GM23338 (cell line): ENCODE measurements at places on chromosomes 4 and X. TPM values are rescaled to one million over a fixed set of nuclear protein-coding genes. Genes with fewer than 3 reads are reported as not detected.

The SPIN2A gene
- 1.4 and 2.6 TPM in 2 replicates for total RNA-seq

The PABPC4L gene
- total RNA-seq: 4.6 and 5.0 TPM in 2 replicates

DNA sequence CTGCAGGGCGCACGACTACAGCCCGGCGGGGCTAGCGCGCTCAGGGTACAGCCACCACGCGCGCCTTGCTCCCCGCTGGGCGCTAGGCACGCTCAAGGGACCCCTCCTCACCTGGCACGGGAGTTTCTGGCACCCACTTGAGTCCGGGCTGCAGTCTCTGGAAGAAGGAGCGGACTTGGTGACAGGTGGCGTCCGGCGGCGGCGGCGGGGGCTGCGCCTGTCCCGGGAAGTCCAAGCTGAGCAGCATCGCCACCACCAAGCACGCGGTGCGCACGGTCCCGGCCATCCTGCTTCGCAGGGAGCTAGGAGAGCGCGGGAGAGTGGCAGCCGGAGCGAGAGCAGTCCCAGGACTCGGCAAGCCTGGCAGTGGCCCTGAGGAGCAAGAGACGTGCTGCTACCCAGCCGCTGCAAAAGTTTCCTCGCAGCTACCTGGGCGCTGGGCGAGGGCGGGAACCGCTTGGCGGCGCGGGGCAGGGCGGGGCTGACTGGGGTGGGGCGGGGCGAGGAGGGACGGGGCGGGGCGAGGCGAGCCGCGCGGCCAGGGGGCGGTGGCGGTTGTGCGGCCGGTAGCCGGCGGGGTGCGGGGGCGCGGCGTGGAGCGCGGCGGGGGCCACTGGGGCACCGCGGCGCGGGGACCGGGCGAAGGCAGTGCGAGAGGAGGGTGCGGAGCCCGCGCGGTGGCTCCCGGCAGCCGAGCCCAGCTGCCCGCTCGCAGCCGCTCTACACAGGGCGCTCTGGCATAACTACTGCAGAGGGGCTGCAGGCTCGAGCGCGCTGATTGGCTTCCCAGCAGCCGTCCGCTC, at the start of gene GPC3:
GPC3 (minus strand) TSS at position 431 of the 803 bp plus-strand sequence.
- H3K36me3 ChIP-seq: no peaks in the 10 kb centered on the region
- H3K4me3 ChIP-seq: peak within 1 kb of the TSS; percentile 64
- peaks cover 12% of the 10 kb centered on the region for H3K27me3 ChIP-seq
- peaks cover 40% of the 10 kb centered on the region for H3K4me1 ChIP-seq
- no peak within 1 kb of the TSS for H3K27ac ChIP-seq
- peak; percentile 77 for DNase-seq

- H3K27me3 ChIP-seq: no peaks in the 10 kb centered on the region
- no peak for DNase-seq
- H3K4me1 ChIP-seq: no peaks in the 10 kb centered on the region
Observed at GRCh38 chr4:186839122-186840037, 115.7 kb upstream of the FAT1 start.
